Activated CD4-positive, alpha-beta T cell treated with anti-CD3 and anti-CD28 coated beads, Interleukin-2, amount 50 U/mL, for 4 hours (primary cell): ENCODE measurements at places on chromosomes 5 and 9.

GRCh38 chr5:159609359-159609758 is 279.1 kb upstream of the IL12B start:
- no peak for DNase-seq

GRCh38 chr9:135701959-135702721 is at the start of gene KCNT1:
TSS of gene KCNT1 (plus strand) at chr9:135702185. CDS start at chr9:135702259, 74 bp downstream.
- peak; percentile 23 for DNase-seq

DNA sequence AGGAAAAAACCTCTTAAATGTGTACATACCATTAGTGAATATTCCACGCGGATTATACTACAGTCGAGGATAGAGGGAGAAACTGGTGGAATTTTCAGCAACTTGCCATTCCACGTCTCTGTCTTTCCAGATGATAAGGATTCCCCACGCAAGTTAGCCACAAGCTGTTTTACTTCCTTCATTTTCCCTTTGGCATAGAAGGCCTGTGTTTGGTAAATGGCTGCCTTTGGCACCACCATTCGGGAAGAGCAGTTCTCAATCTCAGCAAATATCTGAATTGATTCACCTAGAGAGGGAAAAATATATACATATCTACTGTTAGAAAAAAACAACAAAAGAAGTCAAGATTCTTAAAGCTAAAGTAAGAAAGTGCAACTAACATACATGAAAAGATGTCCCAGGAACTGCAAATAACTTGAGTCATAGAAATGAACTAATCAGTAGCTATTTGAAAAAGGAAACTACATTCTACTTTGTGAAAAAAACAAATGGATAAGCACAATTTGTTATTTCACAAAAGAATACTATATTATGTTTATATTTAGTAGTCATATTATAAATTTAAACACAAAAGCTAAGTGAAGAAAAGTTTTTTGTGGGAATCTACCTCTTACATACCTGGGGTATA is 8.1 kb downstream of the ARRDC3 start:
- DNase-seq, result no peak

DNA sequence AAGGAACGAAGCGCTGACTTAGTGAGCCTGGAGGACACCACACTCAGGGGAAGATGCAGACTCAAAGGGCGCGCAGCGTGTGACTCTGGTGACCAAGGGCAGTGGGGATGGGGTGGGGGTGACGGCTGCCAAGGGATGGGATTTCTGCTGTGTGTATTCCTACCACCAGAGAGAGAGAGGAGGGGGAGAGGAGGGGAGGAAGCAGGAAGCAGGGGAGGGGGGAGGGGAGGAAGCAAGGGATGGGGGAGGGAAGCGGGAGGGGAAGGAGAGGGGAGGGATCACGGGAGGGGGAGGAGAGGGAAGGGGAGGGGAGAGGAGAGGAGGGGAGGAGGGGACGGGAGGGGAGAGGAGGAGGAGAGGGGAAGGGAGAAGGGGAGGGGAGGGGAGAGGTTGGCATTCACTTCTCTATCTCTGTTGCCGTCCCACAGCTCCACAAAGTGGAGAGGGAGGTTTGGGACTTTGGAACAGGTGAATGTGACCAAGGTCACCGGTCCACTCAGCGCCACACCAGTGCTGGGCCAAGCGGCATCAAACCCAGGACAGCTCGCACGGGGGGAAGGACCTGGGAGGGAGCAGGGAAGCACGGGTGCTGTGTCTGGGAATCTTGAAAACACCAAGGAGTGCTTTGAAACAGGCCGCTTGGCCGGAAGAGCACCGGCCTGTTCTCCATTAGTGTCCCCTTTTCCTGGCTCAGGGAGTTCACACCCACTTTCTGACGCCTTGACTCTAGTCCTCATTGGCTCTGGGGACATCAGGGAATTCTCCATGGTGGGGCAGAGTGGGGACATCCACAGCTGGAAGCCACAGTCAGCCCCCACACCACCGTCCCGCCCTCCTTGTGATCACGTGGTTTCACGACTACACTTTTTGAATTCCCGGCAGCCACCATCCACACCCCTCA is 77.4 kb downstream of the VAV2 start:
- no peak for DNase-seq

DNA sequence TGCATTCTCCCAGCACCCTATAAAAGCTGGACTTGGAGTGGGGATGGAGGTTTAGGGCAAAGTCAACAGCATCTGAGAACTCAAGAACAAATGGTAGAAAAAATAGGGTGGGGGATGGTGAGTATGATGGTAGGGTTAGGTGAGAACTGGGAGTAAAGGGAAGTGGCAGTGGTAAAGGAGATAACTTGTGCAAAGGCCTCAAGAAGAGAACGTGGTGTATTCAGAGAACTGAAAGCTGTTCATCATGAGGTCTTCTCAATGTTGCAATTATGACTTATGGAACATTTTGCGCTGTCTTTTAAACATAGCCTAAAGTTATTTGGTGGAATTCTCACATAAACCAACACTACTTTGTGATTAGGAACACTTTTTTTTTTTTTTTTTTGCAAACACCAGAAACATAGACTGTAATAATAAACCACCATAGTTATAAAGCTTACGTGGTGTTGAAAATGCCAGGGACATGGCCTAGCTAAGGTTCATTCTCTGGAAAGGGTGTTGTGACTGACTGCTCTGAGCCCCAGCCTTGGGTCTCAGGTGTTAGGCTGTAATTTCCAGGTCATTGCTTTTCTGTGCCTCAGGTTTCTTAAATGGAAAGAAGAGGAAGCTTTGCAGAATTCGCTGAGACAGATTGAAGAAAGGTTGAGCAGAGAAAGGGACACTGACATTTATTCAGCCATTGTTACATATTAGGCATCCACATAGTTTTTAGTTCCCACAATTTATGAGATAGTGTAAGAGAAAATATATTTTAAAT is 19.2 kb upstream of the TXNDC8 start:
- no peak for DNase-seq

GRCh38 chr9:104905153-104905901 is 22.6 kb downstream of the ABCA1 start:
- DNase-seq, result no peak

DNA sequence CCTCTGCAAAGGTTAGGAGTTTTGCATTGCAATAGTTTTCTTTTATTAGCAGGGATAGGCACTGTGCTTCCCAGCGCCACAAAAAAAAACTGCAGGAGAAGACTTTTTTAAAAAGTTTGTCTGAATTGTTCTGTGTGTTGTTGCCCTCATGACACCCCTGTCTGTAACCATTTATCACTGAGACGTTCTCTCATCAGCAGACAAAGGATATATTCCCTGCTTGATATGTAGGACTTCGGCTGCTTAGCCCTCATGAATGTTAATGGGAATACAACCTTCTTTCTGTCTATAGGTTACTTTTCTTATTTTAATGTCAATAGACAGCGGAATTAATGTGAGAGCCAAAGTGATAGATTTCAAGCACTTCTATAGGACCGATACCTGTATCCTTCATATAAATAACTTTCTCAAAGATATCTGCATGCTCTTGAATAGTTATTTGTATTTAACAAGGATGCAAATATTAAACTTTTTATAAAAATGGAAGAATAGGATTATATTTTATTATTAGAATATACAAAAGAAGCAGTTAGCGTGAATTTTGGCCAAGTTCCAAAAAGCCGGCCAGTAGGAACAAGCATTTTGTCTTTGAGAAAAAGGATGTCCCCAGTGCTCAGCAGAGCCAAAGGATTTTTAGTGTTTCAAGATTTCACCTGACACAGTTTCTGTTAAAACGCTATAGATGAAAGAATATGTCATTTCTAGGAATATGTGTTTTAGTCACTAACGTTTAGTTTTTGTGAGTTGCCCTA is 1.5 kb upstream of the LYSMD3 start:
- no peak for DNase-seq

GRCh38 chr5:93431250-93431649 is 149.8 kb downstream of the NR2F1-AS1 start:
- DNase-seq, result no peak

GRCh38 chr5:145341842-145342241 is 493.3 kb downstream of the PRELID2 start:
- no peak for DNase-seq

DNA sequence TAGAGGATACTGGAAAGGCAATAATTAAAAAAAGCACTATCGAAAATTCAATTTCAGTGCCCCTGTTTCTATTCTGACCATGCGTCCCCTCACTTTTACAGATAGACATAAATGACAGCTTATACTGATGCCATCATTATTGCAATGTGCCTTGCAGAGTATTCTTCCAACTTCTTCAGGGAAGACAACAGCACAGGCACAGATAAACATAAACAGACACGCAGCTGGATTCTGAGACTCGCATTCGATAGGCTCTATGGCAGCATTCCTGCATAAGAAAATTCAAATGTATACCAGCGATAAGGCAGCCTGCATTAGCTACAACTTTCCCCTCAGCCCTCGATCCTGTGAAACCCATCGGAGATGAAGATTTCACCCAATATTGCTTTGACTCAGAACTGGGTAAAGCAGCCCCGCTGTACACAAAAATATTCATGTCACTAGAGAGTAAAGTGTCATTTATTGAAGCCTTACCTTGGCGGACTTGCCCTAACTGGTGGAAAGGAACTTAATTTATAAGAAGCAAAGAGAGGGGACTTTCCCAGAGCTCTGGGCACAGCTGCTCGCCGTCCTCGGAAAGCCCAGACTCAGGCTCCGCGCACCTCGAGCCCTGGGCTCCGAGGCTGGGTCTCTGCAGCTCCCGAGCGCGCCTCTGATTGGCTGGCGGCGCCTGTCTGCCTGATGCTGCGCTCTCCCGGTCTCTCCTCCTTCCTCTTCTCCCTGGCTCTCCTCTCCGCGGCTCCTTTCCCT is at the start of gene CDH18:
CDH18 (minus strand) TSS at position 589 of the 750 bp plus-strand sequence. CDS start 149,214 bp downstream, outside the sequence.
- DNase-seq, result no peak

DNA sequence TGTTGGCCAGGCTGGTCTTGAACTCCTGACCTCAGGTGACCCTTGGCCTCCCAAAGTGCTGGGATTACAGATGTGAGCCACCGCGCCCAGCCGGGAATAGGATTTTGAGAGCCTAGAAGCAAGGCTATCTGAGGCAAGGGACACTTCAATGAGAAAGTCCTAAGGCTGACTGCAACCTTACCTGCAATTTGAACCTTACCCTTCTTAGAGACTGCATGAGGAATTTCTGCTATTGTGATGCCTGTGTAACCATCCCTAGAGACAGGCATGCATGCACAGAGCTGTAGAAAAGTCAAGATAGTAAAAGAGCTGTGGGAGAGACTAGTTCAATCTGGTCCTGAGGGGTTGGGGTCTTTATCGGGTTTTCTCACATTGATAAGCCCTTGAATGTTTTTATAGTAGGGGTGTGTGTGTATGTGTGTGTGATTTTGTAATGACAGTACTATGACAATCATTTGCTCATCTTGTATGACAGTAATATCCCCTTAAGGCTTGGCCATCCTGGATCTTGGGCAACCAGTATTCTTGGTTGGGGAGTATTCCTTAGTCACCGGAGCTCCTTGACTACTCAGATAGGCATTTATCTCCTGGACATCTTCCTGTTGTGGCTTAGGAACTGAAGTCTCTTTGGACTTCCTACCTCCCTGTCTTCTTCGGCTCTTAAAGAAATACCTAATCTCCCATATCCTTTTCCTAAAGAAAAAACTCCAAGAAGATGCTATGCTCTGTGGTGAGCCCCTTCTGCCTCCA is 11.2 kb downstream of the DNAJB5 start:
- DNase-seq, result no peak

- DNase-seq, result no peak
Observed at GRCh38 chr5:31561946-31562345, 29.8 kb downstream of the C5orf22 start.

- DNase-seq, result no peak
Observed at GRCh38 chr5:110258460-110259216, 467.8 kb downstream of the TMEM232 start.

- DNase-seq, result no peak
Observed at GRCh38 chr5:103373597-103374472, 115.3 kb downstream of the MACIR start.

DNA sequence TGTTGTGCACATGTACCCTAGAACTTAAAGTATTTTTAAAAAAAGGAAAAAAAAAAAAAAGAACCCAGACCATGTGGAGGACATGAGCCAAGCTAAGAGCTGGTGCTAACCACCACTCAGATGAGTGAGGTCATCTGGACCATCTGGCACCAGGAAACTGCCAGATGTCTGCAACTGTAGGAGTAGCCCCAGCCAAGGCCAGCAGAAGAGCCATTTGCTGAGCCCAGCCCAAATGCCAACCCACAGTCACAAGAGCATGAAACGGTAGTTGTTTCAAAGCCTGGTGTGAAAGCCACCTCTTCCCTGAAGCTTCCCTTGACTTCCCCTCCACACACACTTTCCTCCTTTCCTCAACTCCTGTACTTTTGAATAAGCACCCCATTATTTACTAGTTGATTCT is 69.2 kb upstream of the FCN1 start:
- no peak for DNase-seq

DNA sequence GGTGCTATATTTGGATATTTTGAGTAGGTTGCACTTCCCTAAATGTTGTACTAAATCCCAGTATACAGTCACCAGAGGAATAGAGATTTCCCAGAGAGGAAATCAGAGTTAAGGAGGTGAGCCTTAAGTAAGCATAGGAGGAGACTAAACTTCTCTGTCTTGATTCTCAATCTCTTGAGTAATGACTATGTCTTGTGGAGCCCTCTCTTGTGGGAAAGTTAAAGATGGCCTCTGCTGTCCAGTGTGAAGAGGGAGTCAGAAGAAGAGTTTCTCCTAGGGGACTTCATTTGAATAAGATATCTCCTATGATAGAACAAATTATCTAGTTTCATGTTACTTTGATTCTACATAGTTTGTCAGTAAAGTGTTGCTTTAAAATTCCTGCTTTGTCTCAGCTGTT is 502.5 kb downstream of the PDE4D start:
- DNase-seq, result no peak

DNA sequence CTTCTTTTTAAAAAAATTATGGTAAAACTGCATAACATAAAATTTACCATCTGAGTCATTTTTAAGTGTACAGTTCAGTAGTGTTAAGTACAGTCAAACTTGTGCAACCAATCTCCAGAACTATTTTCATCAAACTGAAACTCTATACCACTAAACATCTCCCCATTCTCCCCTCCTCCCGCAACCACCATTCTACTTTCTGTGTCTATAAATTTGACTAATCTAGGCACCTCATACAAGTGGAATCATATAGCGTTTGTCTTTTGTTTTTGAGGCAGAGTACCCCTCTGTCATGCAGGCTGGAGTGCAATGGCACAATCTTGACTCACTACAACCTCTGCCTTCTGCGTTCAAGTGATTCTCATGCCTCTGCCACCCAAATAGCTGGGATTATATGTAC is 24.0 kb upstream of the EBF1 start:
- no peak for DNase-seq

GRCh38 chr5:45521067-45521466 is 175.1 kb downstream of the HCN1 start:
- DNase-seq, result no peak

DNA sequence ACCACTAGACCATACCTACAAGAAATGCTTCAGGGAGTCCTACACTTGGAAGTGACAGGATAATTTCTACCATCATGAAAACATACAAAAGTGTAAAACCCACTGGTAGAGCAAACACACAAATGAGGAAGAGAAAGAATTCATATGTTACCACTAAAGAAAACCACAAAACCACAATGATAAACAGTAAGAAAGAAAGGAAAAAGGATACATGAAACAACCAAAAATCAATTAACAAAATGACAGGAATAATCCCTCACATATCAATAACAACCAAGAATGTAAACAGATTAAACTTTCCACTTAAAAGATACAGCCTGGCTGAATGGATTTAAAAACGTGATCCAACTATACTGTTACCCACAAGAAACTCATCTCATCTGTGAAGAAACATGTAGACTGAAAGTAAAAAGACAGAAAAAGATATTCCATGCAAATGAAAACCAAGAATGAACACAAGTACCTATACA is 83.4 kb downstream of the LPAR1 start:
- no peak for DNase-seq
